Mesenchymal stem cell (in vitro differentiated cells and primary cell): ENCODE measurements at places on chromosomes 6 and 20.

DNA sequence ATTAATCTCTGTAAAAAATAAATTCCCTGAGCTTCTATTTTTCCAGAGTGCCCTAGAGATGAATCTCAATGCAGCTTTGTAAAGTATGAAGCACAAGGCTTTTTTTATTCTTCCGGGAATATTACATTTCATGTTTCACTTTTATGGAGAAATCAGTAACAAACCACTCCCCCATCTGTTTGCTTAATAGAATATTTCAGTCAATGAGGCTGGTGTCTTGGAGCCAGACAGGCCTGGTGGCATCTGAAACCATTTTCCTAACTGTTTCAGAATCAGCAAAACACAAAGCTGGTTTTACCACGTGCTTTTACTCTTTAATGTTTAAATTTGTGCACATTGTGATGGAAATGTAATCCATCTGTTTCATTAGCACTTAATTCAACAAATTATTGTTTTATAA lies 400.8 kb upstream of the HSF2 start:
- no peak for DNase-seq

DNA sequence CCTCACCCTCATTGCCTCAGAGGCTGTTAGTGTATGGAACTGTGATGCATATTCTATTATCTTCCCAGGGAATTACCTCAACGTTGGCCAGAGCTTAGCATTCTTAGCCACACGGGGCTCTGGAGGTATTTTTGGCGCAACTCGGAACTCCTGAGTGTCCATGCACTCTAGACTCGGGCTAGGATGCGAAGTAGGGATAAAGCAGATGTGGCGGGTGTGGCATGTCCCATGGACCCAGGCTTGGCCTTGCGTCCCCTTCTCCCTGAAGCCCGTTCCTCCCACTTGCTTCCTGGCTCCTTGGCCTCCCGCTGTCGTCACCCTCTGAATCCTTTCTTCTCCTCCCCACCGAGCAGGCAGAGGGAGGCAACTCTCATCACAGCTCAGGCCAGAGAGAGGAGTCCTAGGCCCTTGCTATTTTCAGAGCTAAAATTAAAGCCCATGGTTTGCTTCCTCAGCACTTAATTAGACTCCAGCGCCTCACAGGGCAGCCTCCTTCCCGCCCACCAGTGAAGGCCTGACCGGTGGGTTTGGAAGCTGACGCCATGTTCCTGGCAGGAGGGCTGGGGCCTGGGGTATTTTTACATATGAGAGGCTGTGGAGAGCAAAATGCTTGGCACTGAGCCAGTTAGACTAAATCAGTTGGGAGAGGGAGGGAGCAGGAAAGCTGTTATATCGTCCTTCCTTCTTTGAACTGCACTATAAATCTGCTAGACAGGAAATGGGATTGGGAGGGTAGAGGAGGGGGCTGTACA lies 138.7 kb downstream of the FOXO3 start:
- DNase-seq, result no peak

- peak; percentile 22 for DNase-seq
These were observed 37.6 kb upstream of the PLCB1 start for GRCh38 chr20:8094415-8094818.

DNA sequence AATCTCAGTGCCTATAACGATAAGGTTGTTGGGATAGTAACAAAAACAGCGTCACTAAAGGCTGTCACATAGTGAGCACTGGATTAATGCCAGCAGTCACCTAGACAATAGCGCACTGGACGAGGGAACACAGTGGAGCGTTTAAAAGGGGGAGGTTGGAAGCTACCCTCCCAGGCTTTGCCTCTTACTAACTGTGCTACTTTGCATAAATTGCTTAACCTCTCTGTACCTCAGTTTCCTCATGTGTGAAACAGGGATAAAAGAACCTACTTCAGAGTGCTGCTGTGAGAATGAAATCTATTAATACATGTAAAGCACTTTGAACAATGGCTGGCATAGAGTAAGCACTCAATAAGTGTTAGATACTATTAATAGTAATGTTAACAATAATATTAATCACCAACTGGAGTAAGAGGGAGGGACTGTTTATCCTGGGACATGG lies 10.5 kb downstream of the BCL2L1 start:
- no peak for DNase-seq

DNA sequence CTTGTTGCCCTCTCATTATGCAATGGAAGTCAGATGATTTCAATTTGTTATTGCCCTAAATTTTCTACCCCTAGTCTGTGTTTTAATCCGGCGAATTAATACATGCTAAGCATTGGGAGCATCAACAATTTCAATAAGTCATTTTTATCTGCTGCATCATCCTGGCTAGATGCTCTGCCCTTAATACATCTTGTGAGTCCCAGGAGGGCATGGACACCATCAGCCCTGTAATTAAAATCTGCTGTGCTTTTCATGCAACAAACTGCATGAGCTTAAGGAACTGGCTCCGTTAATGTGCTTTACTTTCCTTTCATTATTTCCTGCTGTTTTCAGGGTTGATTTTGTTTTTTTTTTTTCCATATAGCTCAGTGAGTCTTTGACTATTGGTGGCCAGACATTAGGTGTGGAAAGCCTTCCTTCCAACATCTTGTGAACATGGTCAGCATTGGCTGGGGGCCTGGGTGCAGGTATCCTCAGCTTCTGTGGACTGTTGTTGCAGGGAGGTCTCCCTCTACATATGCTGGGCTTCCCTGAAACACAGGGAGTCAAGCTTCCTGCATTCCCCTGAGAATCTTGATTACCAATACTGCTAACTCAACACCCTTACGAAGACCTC lies 8.5 kb upstream of the PBOV1 start:
- no peak for DNase-seq

GRCh38 chr6:16576451-16577368 lies 184.6 kb downstream of the ATXN1 start:
- DNase-seq, result peak; percentile 9

- DNase-seq, result no peak
These were observed 37.6 kb downstream of the SULF2 start for GRCh38 chr20:47747669-47748031.

DNA sequence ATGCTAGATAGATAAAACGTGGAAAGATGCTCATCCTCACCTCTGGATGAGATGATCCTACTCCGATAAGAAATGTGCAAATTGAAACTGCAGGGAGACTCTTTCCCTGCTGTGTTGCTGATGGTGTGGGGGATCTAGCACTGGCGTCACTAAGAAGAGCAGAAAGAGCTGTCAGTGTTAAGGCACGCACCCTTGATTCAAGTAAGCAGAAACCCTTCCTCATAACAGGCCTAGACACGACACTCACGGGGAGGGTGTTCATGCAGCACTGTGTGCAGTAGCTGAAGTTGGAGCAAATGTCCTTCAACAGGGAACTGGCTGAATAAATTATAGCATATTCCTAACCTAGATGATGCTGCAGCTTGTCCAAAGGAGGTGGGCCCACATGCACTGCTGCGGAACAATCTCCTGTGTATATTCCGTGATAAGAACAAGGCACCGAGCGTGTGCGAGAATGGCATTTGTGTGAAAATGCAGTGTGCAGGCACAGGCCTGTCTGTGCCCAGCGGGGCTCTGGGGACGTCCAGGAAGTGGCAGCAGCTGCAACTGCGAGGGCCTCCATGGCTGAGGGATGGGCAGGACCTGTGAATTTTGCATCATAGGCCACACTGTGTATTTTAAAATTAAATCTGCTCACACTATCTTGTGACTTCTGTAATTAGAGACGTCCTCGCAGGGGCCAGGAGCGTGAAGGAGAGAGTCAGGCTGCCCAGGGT lies 64.0 kb downstream of the TCP11 start:
- DNase-seq, result no peak

DNA sequence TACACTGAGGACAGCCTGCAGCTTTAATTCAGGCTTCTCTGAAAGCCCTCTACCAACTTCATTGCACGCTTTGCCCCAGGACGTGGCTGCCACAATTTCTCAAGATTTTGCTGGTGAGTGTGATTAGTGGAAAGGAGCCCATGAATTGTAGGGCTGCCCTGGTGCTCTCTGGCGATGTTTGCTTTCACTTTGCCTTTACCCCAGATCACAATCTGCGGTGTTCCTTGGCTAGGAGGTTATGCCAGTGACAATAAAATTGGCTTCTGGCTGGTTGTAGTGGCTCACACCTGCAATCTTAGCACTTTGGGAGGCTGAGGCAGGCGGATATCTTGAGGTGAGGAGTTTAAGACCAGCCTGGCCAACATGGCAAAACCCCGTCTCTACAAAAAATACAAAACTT lies 139.3 kb downstream of the FOXC1 start:
- DNase-seq, result no peak
